M059J (cell line): ENCODE measurements at places on chromosomes 4 and X. TPM values are rescaled to one million over a fixed set of nuclear protein-coding genes. Genes with fewer than 3 reads are reported as not detected.

Gene SPARCL1
- total RNA-seq = 0.07 and 0.37 TPM in 2 replicates

Gene FAM13A
- total RNA-seq = 9.2 and 9.7 TPM in 2 replicates

Gene EDNRA
- total RNA-seq = 4.3 and 6.5 TPM in 2 replicates

Gene TKTL1
- total RNA-seq = 0.22 TPM in 1 of 2 replicates, not detected in the other

Gene LRAT
- total RNA-seq = not detected in 2 replicates

Gene ABLIM2
- total RNA-seq = not detected in 2 replicates

Gene KIAA0232
- 14.3 and 18.5 TPM in 2 replicates for total RNA-seq

Gene TTC29
- 0.07 and 0.49 TPM in 2 replicates for total RNA-seq

Gene SSX2B
- 0.25 and 0.98 TPM in 2 replicates for total RNA-seq

Gene FAAH2
- 0.17 and 0.69 TPM in 2 replicates for total RNA-seq

Gene CENPC
- total RNA-seq = 6.2 and 9.6 TPM in 2 replicates

Gene PRR32
- not detected in 2 replicates for total RNA-seq

Gene TACR3
- not detected in 2 replicates for total RNA-seq

Gene SOWAHD
- total RNA-seq = 1.8 and 3.0 TPM in 2 replicates

Gene RCHY1
- total RNA-seq = 10.6 and 11.7 TPM in 2 replicates

Gene PPP2R2C
- 0.17 TPM in 1 of 2 replicates, not detected in the other for total RNA-seq

GRCh38 chrX:139106069-139106468 is 394.6 kb upstream of the FGF13 start:
- peak; percentile 92 for DNase-seq

GRCh38 chrX:21056622-21057021 is 317.6 kb upstream of the CNKSR2 start:
- peak; percentile 21 for DNase-seq

DNA sequence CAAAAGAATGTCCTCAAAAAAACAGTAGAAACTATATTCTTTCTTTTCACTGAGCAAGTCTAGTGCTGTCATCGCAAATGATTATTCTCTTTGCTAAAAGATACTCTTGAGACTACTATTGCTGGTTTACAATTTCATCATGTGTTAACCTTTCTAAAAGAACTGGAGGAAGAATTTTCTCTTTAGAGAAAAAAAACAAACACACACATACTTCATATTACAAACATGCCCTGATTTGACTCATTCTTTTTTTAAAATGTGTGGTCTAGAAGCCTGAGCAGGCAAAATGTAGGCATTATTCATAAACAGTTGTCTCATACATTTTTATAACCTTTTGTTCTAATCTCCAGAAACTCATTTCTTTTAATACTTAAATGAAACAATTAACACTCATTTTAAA is 60.6 kb upstream of the FAT4 start:
- peak; percentile 1 for DNase-seq

DNA sequence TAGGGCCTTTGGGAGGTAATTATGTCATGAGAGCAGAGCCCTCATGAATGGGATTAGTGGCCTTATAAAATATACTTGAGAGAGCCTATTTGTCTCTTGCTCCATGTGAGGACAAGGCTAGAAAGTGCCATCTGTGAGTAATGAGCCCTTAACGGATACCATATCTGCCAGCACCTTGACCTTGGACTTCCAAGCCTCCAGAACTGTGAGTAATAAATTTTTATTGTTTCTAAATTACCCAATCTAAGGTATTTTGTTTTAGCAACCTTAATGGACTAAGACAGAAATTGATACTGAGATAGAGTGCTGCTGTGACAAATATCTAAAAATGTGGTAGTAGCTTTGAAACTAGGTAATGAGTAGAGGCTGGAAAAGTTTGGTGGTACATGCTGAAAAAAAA is 285.0 kb upstream of the DIPK2B start:
- DNase-seq = peak; percentile 87

DNA sequence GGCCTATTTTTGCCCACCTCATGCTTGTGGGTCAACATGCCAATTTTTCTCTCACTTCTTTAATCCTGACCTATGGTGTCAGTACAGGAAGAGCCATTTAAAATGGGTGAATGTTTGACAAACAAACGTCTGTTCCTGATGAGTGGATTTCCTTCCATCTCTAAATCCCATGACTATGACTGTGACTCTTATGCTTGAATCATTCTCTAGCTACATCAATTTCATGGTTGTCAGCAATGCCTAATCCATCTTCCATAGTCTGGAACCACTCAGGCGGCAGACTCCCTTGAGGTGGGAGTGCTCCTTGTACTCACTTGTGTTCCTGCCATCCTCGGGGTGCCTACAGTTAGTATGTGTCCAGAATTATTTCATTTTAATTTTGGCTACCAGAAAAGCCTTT is 194.9 kb upstream of the RPS6KA3 start:
- DNase-seq = peak; percentile 81

GRCh38 chr4:39467464-39467863 is 8.6 kb downstream of the LIAS start:
- no peak for DNase-seq

DNA sequence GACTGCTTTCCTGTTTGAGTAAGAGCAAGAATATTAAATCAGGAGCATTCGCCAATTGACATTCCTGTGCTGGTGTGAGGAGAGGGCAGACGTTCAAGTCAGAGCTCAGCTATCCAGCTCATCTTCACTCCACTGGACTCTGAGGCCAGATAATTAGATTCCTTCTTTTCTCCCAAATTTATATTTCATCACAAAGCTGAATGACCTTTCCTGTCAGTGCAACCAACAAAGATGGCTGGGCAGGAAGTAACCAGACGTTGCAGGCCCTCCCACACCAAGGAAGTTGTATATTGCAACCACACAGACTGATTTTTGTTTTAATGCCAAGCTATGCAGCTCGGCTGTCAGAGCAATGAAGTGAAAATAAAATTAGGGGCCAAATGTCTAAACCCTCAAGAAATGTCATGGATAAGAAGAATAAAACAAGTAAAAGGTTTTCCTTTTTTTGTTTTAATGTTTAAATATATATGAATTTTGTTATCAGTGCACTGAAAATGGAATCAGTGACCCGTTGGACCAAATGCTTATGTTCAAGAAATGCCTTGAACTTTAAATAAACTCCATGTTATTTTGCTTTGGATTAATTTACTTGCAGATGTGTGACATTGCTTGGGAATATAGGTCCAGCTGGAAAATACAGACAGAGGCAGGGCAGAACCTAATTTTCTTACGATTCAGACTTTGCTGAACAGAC is 578.9 kb upstream of the FAT1 start:
- DNase-seq = peak; percentile 17

- DNase-seq = peak; percentile 59
Observed at GRCh38 chr4:4985844-4986243, 33.4 kb downstream of the CYTL1 start.

- no peak for DNase-seq
Observed at GRCh38 chr4:147981305-147981704, 249.4 kb downstream of the ARHGAP10 start.

DNA sequence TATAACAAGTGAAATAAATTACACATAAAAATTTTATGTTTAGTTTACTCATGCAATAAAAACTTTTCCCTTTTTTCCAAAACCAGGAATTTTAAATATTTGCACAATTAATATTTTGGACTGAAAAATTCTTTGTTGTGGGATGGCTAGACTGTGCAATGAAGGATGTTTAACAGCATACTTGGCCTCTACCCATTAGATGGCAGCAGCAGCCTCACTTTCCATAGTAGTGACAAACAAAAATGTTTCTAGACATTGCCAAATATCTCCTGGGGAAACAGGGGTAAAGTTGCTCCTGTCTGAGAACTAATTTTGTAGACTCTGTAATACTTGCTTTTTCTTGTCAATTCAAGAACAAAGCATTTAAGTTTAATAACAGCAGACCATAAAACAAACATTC is 49.8 kb downstream of the SCLT1 start:
- peak; percentile 16 for DNase-seq

- peak; percentile 46 for DNase-seq
Observed at GRCh38 chr4:139560406-139561104, 4.5 kb upstream of the SETD7 start.

GRCh38 chr4:61786211-61786610 is 586.1 kb downstream of the ADGRL3 start:
- DNase-seq = no peak

GRCh38 chr4:124152132-124152531 is 560.4 kb downstream of the ANKRD50 start:
- DNase-seq = peak; percentile 40

DNA sequence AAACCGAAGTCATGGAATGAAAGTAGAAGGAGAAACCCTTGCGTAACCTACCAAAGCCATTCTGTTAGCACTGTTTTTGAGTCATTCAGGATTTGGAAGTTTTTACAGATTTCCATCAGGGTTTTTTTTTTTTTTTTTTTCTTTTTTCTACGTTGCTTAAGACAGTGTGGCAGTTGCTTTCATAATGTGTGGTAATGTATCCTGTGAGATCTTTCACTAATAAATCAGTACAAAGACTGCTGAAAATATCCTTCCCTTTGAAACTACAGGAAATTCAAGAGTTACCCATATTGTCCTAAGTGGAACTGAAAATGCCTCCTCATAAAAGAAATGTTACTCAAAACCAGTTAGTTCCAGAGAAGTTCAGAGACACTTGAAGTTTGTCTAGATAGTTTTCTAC is 137.8 kb downstream of the RAPGEF2 start:
- DNase-seq = no peak

DNA sequence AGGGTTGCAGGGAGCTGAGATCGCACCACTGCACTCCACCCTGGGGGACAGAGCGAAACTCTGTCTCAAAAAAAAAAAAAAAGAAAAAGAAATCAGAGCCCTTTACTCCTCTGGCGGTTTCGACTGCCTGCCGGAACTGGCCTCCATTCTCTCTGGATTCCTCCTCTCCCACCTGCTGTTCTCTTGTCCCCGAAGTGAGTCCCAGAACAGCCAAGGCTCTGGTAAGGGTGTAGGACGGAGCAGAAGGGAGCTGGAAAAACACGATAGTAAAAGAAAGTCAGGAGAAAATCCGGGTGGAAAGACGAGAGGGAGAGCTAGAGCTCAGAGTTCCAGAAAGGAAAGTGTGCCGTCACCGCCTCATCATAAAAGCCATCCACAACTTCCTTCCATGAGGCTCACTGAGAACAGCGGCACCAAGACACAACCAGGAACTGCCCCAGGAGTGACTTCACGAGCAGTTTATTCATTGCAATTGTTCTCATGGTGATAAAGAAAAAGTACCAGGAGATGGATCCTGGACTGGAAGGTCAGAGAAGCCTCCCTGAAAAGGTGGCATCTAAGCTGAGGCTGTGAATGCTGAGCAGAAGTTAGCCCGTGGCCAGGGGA is 12.3 kb downstream of the TLR3 start:
- peak; percentile 12 for DNase-seq

DNA sequence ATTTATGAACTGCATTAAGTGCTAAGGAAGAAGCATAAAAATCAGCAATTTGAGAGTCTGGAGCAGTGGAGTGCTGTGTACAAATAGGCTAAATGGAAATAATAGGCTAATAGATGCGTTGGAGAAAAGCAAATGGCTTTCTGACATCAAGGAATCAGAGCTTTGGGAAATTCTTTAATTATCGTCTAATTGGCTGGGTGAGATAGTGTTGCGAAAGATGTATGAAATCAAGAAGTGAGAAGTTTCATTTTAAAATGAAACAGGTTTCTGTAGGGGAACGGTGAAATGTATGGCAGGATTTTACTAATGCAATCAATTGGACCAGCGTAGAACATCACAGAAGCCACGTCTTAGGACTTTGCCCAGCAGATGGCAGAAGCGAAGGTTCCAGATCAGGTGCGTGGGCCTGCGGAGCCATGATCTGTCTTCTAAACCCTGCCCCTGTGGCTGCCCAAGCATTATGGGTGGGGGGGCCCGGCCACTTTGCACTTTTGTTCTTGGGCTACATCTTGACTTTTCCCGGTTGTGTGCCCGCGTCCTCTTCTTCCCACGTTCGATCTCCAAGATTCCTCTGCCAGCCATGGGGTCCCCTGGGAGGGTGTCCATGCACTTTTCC is 118.5 kb upstream of the SHISA3 start:
- DNase-seq = no peak

DNA sequence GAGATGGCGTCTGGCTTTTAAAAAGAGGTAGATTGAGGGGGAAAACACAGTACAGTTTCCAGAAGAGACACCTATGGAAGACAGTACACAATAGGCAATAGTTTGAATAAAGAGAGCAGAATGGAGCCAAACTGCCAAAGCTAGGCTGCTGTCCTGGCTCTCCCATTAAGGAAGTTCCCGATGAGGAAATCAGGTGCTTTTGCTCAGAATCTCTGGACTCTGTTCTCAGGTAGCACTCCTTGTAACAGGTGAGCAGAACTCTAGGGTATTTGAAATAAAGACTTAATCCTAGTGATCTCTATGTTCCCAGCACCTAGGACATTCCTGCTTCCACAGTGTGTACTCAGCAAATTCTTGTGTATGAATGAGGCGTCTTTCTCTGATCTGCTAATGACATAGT is 1.6 kb downstream of the EGF start:
- no peak for DNase-seq

- no peak for DNase-seq
Observed at GRCh38 chrX:9558615-9559014, 93.8 kb downstream of the TBL1X start.

- no peak for DNase-seq
Observed at GRCh38 chrX:140724736-140725135, 15.2 kb downstream of the LINC00632 start.

- DNase-seq = no peak
Observed at GRCh38 chrX:134173541-134174272, 63.3 kb upstream of the CCDC160 start.

DNA sequence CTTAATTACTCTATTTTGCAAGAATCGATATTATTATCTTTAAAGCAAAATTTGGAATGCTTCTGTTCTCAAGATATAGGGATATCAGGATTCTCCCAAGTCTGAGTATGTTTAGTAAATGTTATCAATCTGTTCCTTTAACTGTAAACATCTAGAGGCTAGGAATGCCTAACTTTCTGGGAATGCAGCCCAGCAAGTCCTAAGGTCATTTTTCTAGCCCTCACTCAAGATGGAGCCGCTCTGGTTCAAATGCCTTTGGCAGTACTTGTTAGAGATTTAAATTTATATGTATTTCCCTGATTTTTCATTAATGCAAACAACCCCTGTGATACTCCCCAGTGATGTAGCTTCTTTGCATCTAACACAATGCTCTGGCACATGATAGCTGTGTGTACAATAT is 623.8 kb upstream of the LCORL start:
- no peak for DNase-seq

GRCh38 chr4:41022116-41022515 is 192.2 kb downstream of the APBB2 start:
- DNase-seq = no peak

- DNase-seq = no peak
Observed at GRCh38 chrX:123909523-123909922, 49.7 kb downstream of the XIAP start.

DNA sequence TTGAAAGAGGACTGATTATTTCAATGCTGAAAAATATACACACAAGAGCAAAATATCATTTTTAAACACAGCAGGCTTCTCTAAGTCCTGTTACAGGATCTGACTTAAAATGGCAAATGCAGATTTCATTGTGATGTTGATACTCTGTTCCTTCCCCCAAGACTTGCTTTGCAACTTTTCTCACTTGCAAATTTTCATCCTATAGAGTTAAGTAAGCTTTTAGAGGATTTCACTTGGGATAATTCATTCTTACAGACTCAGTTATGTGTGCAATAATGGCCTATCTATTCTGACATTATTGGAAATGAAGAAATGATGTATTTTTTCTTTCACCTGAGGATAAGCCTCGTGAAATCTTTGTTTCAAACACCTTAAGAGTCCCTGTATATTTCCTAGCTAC is 2403.2 kb downstream of the ARAP2 start:
- no peak for DNase-seq
